ENCODE measurements at places on chromosomes 12 and 14.

- H3K36me3 ChIP-seq = no peaks in the 10 kb centered on the region
- H3K27ac ChIP-seq = no peak overlapping the region
- no peak overlapping the region for H3K4me3 ChIP-seq
- DNase-seq = no peak
- H3K27me3 ChIP-seq = no peaks in the 10 kb centered on the region
Observed at GRCh38 chr14:33586806-33587205, 364.1 kb downstream of the EGLN3 start.

DNA sequence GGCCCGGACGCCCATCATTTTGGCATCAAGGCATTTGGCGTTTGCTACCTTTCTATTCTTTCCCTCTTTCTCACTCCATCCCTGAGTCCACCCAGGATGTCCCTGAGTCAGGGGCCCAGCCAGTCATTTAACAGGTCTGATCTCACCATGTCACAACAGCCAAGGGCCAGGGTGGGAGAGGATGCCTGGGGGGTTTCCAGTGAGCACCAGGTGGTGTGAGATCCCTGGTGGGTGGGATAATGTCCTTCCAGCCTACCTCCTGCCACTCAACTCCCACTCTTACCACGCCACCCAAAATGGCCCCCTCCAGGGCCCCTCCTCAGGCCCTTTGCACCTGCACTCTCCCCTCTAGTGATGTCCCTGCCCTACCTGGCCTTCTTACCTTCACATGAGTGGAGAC, 310.8 kb downstream of the BCL11B start:
- H3K4me1 ChIP-seq = peaks cover 35% of the 10 kb centered on the region
- H3K27ac ChIP-seq = peak overlapping the region; percentile 72
- no peaks in the 10 kb centered on the region for H3K36me3 ChIP-seq
- no peak overlapping the region for H3K4me3 ChIP-seq

DNA sequence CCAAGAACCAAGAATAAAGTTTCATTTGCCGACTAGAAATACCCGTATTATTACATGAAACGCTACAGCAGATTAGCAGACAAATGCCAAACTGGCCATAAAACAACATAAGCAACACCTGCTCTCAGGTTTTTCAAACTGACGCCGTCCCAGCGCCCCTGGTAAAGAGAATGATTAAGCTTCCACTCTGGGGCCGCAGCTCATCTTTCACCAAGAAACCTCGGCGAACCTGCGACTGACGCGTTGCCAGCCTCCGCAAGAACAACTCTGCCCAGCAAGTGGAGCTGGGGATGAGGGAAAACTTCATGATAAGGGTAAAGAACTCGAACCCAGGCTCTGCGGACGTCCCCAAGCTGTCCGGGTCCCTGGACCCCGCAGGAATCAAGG, 530 bp downstream of the ARL1 start:
- H3K4me1 ChIP-seq = peaks cover 19% of the 10 kb centered on the region
- H3K36me3 ChIP-seq = no peaks in the 10 kb centered on the region
- peaks cover under 1% of the 10 kb centered on the region for H3K27me3 ChIP-seq
- peak overlapping the region; percentile 100 for H3K27ac ChIP-seq

DNA sequence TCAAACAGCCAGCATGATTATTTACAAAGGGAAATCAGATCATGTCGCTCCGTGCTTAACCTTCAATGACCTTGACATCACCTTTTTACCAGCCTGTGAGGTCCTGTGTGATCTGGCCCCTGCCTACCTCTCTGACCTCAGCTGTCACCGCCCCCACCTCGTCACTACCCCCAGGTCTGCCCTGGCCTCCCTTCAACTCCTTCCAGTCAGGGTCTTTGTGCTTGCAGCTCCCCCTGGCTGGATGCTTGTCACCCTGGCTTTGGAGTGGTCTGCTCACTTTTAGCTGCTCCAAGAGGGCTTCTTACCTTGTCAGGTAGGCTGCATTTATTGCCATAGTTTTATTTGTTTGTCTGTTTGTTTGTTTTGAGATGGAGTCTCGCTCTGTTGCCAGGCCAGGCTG, 8.2 kb upstream of the MAX start:
- H3K36me3 ChIP-seq = no peaks in the 10 kb centered on the region
- H3K27me3 ChIP-seq = no peaks in the 10 kb centered on the region
- DNase-seq = no peak
- no peak overlapping the region for H3K4me3 ChIP-seq
- H3K4me1 ChIP-seq = no peaks in the 10 kb centered on the region
- H3K27ac ChIP-seq = no peak overlapping the region

DNA sequence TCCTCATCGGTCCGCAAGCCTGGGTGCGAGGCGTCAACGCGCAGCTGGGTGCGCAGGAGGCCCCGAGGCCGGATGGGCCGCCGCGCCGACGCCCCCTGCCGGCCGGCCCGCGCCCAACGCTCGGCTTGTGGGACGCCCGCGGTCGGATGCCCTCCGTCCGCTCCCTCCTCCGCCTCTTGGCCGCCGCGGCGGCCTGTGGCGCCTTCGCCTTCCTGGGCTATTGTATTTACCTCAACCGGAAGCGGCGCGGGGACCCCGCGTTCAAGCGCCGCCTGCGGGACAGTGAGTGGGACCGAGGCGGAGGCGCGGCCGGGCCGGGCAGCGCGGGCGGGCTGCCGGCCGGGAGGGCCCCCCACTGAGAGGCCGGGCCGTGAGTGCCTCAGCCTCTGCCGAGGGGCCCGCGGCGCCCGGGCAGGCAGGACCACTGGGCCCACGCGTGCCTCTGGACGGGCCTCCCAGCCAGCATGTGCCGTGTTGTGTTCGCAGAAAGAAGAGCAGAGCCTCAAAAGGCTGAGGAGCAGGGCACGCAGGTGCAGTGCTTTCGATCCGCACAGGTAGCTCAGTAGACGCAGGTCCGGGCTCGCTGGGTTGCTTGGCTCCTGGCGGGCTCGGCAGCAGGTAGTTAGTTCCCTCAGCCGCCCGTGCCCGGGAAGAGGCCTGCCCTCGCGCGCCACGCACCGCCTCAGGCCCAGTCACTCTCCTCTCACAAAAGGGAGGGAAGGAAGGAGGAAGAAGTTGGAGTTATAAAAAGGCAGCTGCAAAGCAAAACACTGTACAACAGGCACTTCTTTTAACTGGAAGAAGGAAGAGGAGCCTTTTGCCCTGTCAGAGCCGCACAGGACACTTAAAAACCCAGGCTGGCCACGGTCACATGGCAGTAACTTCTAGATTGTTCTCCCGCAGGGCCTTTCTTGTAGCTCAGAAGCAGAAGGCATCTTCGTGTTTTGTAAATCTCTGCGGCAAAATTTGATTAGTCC, at the start of gene TOMM20L:
Gene TOMM20L, plus strand, starts transcription at position 119 of the 977 bp plus-strand sequence. Its CDS starts 28 bp downstream, at position 147.
- H3K4me1 ChIP-seq = peaks cover 22% of the 10 kb centered on the region
- H3K4me3 ChIP-seq = peak within 1 kb of the TSS; percentile 84
- peak within 1 kb of the TSS; percentile 91 for H3K27ac ChIP-seq
- H3K36me3 ChIP-seq = peaks cover 7% of the 10 kb centered on the region
- peak; percentile 72 for DNase-seq

DNA sequence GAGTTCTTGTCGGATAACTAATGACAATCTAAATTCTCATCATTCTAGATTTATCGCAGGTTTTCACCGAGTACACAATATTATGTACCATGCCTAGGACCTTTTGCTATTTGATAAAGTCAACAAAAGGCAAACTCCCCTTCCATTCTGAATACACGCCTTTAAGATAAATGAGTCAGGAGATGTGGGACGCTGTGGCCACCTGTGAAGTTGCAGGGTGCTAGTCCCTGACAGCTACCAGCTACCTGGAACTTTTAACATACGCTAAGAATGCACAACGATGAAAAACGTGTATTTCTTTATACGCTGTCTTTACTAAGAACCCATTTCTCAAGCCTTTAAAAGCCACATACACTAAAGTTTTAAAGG, 678 bp downstream of the MDM1 start:
- H3K36me3 ChIP-seq = no peaks in the 10 kb centered on the region
- DNase-seq = no peak
- peaks cover 32% of the 10 kb centered on the region for H3K4me1 ChIP-seq
- peaks cover 14% of the 10 kb centered on the region for H3K27me3 ChIP-seq
- no peak overlapping the region for H3K27ac ChIP-seq

GRCh38 chr12:112381406-112381882, 787 bp downstream of the HECTD4 start:
- H3K36me3 ChIP-seq = peaks cover 2% of the 10 kb centered on the region
- no peaks in the 10 kb centered on the region for H3K27me3 ChIP-seq
- peak overlapping the region; percentile 92 for H3K27ac ChIP-seq
- H3K4me1 ChIP-seq = peaks cover 25% of the 10 kb centered on the region
- peak; percentile 15 for DNase-seq
- H3K4me3 ChIP-seq = peak overlapping the region; percentile 95

DNA sequence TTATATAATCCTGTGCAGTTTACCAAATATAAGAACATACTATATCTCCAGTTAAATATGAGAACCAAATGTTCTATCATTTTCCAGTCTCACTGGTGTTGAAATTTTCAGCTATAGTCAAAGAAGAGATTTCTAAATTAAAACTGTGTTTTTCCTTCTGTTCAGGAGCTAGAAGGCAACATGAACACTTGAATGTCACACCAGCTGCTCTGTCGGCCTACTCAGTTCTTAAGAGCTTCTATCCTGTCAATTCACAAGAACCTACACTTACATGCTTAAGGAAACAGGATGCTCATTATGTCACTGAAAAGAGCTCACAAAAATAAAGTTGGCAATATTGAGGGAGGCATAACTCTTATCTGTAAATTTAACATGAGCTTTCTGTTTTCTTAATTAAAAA, 43.1 kb downstream of the ATP2B1 start:
- no peaks in the 10 kb centered on the region for H3K27me3 ChIP-seq
- H3K4me3 ChIP-seq = no peak overlapping the region
- no peak overlapping the region for H3K27ac ChIP-seq
- H3K4me1 ChIP-seq = peaks cover 12% of the 10 kb centered on the region
- DNase-seq = no peak

GRCh38 chr14:34049790-34050189, 98.9 kb upstream of the EGLN3 start:
- no peaks in the 10 kb centered on the region for H3K27me3 ChIP-seq
- H3K36me3 ChIP-seq = no peaks in the 10 kb centered on the region
- DNase-seq = no peak
- peaks cover 12% of the 10 kb centered on the region for H3K4me1 ChIP-seq
- H3K4me3 ChIP-seq = no peak overlapping the region
- H3K27ac ChIP-seq = peak overlapping the region; percentile 71

DNA sequence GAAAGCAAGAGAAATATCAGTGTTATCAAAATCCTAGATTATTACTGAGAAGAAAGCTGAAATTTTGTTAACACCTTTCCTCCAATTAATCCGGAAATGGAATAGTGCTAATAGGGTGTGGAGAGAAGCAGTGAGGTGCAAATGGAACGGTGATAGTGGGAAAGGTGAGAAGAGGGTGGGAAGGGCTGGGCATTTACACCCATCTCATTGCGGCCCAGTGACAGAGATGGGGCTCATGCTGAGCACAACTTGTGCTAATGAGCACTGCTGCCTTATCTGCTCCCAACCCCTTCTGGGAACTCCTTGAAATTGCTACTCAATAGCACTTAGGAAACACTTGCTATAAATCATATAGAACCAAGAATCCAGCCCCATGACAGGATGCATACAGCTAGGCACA, 94.4 kb downstream of the PTPRR start:
- no peaks in the 10 kb centered on the region for H3K4me1 ChIP-seq
- H3K27ac ChIP-seq = no peak overlapping the region
- DNase-seq = no peak
- no peaks in the 10 kb centered on the region for H3K36me3 ChIP-seq

DNA sequence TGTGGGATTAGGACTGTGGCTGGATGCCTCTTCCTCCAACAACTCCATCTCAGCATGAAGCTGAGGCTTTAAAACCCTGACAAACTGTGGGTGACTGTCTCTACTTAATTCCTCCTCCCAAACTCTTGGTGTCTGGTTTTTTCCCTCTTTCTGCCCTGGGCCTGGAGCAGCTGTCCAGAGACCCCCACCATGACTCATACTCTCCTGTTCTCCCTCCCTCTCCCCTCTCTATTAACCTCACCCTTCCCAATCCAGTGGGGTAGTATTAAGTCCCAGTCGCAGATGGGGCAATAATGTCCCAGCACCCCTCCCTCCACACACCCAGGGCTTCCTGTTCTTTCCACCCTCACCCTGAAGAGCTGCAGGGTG, 2.0 kb upstream of the DNAJC14 start:
- H3K4me3 ChIP-seq = peak overlapping the region; percentile 99
- peaks cover 11% of the 10 kb centered on the region for H3K36me3 ChIP-seq
- H3K27me3 ChIP-seq = no peaks in the 10 kb centered on the region
- peaks cover 49% of the 10 kb centered on the region for H3K4me1 ChIP-seq

DNA sequence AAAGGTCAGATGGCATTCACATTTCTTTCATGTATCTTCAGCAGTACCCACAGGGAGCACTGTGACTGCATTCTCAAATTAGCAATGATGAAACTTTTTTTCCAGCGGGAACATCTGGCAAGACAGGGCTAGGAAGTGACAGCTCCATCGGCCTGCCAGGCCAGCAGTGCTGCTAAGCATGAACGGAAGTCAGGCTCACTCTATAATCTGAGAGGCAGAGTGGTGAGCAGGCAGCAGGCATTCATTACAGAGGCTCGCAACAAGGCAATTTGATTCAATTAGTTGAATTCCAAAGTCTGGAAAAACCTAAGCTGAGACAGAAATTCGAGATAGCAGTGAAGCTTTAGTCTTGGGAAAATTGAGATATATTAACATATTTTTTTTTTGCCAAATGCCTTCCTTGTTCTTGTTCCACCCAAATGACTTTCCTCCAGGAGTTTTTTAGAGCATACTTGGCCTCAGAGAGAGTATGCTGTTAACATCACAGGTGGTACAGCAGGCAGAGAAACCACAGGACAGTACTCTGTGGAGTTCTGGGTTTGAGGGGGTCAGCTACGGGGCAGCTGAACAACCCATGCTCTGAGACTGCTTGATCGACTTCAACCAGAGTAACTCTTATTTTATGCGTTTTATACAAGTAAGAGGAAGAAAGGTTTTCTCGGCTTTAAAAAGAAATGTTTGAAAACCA, 414.9 kb downstream of the APAF1 start:
- H3K36me3 ChIP-seq = no peaks in the 10 kb centered on the region
- H3K4me1 ChIP-seq = peaks cover 33% of the 10 kb centered on the region
- H3K27me3 ChIP-seq = no peaks in the 10 kb centered on the region
- DNase-seq = peak; percentile 8

DNA sequence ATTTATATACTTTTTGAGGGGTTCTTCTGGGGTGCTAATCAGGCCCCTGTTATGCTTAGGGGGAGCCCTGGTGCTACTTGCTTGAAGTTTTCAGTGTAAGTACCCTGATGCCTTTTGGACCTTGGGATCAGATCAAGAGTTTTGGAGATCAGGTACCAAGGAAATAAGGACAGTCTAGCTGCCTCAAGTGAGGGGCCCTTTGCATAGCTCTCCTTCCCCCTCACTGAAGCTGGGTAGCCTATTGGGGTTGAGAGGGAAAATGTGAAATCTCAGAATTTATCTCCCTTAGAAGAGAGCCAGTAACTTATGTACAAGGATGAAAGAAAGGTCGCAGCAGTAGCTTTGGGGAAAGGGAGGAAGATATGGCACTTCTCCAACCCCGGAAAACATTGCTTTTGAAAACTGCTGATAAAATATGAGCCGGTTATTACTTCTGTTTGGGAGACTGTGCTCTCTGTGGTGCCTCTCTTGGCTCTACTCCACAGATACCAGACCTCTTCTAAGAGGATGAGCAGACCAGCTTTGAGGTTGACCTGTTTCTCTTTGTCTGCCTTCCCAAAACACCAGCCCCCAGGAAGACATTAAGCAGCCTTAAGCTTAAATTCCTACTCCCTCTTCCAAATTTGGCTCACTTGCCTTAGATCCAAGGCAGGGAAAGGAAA, 8.8 kb upstream of the AMHR2 start:
- no peaks in the 10 kb centered on the region for H3K27me3 ChIP-seq
- no peak for DNase-seq
